Esophagus mucosa (tissue), 1 donor: ENCODE measurements at places on chromosomes 6 and 20. TPM values are rescaled to one million over a fixed set of nuclear protein-coding genes. Genes with fewer than 3 reads are reported as not detected.

DNA sequence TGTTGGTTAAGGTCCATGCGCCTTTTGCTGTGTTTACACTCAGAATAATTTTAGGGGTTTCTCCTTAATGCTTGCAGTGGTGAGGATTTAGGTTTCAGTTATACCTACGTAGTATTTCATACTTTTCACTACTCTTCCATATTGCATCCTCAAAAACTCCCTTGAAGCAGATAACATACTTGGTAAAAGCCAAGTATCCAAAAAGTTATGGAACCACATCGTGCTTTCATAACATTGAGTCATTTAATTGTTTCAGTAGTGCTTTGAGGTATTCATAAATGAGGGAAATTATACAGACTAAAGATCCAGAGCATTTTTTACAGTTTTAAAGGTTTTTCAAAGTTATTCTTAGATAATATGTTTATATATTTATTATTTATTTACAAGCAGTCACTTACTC, 4.0 kb upstream of the ATXN1 start:
- ATAC-seq: no peak

DNA sequence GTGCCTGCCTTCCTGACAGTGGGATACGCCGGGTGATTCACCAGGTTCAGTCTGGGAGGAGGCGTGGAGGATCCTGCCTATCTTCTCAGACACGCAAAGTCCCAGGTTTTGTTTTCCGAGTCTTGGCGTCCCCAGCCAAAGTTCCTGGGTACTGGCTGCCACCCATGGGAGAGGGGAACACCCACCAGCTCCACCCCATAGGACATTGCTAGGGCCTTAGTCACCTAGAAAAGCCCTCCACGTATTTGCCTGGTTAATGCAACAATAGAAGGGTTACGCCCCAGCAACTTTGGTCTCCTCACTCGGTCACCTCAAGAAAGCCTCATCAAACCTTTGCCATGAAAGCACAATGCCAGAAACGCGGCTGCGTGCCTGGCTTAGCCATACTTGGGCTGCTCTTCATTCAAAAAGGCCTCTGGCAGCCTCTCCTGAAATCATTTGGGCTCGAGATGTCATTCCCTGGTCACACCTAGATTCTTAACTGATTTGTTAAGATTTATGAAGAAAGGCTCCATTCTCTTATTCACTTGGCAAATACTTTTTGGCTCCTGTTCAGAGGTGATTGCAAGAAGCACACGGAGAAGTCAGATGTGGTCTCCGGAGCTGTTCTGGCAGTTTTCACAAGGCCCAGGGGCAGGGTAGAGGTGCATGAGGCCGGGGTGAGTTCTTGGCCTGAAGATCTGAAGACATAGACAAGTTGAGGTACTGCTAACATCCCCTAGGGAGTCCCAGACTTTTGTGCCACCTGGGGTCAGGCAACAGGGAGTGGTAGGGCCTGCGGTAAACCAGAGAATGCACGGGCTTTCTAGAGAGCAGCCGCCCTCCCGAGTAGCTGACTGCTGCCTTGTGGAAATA, 35.5 kb upstream of the ZNF133 start:
- ATAC-seq: peak; percentile 98

DNA sequence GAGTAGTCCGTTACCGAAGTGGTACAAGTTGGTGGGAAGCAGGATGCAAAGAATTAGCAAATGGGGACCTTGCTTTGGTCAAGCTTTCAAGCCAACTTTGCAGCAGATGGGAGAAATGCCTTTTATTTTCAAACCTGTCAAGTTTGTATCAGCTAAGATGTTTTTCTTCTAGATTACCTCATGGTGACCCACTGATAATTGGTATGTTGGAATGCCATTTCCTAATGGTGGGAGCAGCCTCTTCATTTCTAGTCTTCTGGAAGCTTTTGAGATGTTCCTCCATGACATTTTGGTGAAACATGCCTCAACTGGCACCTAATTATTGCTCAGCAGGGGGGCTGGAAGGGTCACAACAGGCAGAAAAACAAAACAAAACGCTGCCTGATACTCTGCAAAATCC, 43.7 kb downstream of the ADNP start:
- ATAC-seq: no peak

GRCh38 chr20:25499031-25499430, 86.3 kb downstream of the NINL start:
- ATAC-seq: no peak

DNA sequence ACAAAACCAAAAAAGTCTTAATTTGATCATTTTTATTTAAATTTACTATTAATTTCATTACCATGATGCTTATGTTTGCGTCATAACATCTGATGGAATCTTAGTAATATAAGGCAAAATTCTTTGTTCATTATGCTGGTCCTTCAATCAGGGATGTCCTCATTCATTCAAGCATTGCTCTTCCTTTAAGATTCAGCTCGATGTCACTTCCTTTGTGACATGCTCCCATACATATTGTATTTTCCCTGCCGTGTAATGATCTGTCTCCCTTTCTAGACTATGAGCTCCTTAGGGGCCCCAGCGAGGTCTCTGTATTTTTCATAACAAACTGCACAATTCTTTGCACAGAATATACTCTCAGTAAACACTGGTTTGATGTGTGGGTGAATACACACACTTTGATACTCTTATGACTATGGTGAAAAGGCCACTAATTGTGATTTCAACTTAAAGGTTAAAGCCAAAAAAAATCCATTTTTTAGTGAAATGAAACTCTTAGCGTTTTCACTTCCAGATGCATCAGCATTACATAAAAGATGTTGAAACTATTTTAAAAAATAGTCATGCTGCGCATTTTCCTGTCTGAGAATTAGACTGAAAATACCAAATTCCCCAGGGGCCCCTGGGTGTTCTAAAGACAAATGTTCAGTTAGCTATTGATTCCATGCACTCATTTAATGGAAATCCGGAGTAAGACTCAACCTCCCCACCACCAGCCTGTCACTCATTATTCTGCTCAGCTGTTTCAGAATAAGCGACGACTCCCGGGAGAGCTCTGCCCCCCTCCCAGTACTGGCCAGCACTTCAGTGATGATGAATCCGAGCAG, 169.7 kb downstream of the ATXN1 start:
- ATAC-seq: no peak

GRCh38 chr6:106749609-106750008, 120.2 kb downstream of the QRSL1 start:
- no peak for ATAC-seq

GRCh38 chr20:35146299-35146919, 727 bp downstream of the EDEM2 start:
- ATAC-seq: peak; percentile 24

The DPPA5 gene
- total RNA-seq: not detected

The SLC26A8 gene
- total RNA-seq: 0.04 TPM

The CST11 gene
- not detected for total RNA-seq

The RAET1E gene
- total RNA-seq: 101 TPM

The CRYBG1 gene
- 124 TPM for total RNA-seq
